ENCODE measurements at places on chromosomes 16 and 17.

DNA sequence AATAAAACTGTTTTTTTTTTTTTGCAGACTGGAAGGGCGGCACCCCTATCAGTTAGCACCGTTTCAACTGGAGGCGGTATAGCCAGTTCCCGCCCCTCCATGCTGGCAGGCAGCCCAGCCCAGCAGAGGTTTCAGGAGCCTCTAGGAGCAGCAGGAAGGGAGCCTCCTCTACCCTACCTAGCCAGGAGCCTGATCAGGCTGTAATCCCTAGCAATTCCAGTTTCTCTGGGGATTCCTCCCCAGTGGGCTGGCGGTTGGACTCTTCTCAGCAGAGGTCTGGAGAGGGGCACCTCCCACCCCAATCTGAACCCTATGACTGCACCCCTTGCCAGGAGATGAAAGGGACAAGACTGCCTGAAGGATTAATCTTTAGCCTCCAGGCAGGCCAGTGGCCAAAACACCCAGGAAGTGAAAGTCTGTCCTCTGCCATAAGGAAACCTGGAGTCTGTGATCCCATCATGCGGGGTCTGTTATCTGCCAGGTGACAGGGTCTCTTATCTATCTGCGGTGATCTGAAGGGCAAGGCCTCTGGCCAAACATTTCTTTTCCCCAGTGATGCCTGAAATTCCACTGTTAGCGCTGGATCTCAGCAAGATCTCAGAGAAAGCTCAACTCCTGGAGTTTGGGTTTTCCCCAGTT lies 4.9 kb upstream of the CDH1 start:
- DNase-seq, result no peak

DNA sequence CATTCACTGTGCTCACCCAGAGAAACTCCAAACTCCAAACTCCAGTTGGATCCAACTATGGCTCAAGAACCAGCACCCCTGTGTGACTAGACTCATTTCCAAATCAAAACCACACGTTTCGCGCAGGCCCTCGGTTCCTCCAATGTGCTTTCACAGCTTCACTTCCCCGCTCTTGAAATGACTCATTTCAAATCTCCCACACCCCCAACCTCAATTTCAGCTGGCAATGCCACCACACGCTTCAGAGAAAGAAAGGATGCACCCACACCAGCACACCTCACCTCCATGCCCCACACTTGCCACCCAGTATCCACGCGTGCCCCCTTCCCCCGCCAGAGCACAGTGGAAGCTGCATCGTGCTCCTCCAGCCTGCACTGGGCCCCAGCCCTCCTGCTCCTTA lies 9.0 kb downstream of the TMEM92 start:
- DNase-seq, result no peak

- DNase-seq, result no peak
These were observed 10.0 kb downstream of the MAP2K6 start for GRCh38 chr17:69424287-69425041.

DNA sequence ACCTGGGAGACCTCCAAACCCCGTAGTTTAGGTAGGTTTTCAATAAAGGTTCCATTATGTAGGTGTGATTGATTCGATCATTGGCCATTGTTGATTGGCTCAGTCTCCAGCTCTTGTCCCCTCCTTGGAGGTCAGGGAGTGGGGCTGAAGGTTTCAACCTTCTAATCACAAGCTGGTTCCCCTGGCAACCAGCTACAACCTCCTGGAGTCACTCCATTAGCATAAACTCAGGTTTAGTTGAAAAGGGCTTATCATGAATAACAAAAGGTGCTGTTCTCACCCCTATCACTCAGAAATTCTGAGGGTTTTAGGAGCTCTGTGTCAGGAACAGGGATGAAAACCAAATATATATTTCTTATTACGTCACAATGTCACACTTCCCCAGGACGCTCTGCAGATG lies 28.5 kb downstream of the TMEM132E start:
- no peak for DNase-seq

- no peak for DNase-seq
These were observed 31.9 kb downstream of the HLF start for GRCh38 chr17:55296699-55297098.

GRCh38 chr16:77760800-77761199 lies 27.6 kb upstream of the VAT1L start:
- DNase-seq, result no peak

GRCh38 chr16:11605564-11605886 lies 18.8 kb upstream of the LITAF start:
- DNase-seq, result no peak

- DNase-seq, result no peak
These were observed 262.8 kb downstream of the ZFHX3 start for GRCh38 chr16:72785171-72785570.

GRCh38 chr17:69592692-69593350 lies 178.3 kb downstream of the MAP2K6 start:
- no peak for DNase-seq

DNA sequence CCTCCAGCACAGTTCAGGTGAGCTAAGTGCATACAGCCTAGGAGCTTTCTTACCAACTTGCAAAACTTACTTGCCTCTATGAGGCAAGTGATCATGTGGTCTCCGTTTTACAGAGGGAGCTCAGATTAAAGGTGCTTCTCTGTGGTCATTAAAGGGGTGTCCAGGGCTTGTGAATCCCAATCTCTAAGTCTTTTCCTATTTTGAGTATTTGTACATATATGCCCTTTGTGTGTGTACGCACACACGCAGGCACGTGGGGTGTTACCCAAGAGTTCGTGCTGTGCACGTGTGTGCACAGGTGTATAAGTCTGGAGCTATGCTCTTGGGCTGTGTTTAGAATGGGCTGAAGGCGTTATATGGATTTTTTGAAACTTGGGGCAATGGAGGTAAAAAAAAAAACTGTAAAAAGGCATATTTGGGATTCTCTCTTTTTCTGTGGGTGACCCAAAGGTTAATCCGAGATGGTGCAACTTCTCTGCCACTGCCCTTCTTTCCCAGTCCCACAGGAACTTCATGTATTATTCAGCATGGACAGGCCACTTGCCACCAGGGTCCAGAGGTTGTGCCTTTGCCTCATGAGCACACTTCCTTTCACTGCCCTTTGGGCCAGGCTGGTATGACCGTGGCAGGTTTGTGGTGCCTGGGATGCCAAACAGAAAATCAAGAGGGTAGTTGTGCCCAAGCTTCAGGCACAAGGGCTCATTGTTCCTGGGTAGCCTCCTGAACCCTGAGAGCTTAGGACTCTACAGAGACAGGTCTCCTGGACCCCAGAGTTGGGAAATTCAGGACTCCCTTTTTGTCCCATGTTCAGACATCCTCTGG lies 1.5 kb downstream of the ABCC3 start:
- no peak for DNase-seq

- DNase-seq, result no peak
These were observed 11.3 kb upstream of the PITPNM3 start for GRCh38 chr17:6567528-6568183.

- no peak for DNase-seq
These were observed 144.1 kb downstream of the RAB11FIP4 start for GRCh38 chr17:31535581-31535981.

DNA sequence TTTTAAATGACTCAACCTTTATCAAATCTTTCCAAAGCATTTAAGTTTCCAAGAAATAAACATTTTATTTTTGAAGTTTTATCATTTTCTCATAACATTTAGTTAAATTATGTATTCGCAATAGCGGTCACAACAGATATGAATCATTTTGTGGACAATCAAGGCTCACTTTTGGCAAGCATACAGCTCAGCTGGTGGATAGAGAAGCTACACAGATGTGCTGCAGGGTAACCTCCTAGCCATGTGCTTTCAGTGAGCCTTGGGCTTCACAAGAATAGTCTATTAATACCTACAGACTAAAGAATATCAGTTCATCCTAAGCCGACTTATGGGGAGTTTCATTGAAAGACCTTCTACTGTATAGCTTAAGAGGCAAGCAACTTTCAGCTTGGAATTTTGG lies 144.8 kb downstream of the MRTFB start:
- DNase-seq, result no peak

- no peak for DNase-seq
These were observed 20.0 kb downstream of the ST6GALNAC1 start for GRCh38 chr17:76623271-76624146.

DNA sequence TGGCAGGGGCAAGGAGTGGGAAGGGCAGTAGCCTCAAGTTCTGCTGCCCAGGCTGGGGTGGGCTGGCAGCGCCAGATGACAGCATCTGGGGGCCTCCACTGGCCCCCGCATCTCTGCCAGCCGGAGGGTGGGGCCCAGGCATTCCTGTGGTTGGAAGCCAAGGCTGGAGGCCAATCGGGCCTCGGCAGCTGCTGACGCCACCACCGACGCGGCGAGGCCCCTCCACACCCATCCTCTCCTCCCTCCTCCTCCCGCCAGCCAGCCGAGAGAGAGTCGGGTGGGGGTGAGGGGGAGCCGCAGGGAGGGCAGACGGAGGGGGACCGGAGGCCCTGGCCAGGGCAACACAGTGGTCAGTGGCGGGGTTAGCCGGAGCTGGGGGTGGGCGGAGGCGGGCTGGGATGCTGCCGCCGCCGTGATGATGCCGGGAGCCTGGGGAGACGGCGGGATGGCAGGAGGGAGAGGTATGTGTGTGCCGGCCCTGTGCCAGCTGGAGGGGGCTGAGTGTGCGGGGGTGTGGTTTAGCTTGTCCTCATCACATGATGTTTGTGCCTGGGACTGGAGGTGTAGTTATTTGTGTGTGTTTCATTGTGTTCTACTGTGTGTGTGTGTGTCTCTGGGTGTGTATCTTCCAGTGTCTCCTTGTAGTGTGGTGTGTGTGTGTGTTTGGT lies 36.6 kb downstream of the ARHGAP23 start:
- DNase-seq, result no peak

- no peak for DNase-seq
These were observed 347.4 kb downstream of the MAF start for GRCh38 chr16:79253100-79253631.

DNA sequence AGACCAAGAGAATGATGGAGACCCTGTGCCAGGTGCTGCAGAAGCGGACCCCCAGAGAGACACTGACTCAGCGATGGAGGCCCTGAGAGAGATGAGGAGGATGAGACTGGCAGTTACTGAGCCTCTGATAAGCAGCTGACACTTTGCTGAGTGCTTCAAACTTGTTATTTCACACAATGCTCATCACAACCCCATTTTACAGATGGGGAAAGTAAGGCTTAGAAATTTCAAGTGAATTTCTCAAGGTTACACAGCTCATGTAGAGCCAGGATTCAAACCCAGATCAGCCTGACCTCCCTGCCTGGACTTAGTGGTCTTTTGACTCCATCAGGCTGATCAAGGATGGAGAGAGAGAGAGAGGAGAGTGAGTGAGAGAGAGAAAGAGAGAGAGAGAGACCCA lies 27.2 kb downstream of the MRM1 start:
- DNase-seq, result no peak

DNA sequence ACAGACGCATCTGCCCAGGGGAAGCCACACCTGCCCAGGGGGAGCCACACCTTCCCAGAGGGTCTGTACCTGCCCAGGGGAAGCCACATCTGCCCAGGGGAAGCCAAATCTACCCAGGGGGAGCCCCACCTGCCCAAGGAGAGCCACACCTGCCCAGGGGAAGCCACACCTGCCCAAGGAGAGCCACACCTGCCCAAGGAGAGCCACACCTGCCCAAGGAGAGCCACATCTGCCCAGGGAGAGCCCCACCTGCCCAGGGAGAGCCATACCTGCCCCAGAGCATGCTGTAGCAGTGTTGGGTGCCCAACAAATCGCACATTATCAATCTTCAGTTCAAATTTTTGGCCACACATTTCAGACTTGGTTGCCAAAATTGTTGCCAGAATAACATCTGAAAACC lies 19.6 kb downstream of the NPRL3 start:
- no peak for DNase-seq

GRCh38 chr17:81939881-81940385 lies 2.8 kb upstream of the PYCR1 start:
- DNase-seq, result no peak

All from NCI-H524 treated with DMSO at 0.1 percent for 48 hours (cell line).